Body of pancreas (tissue), 4 donors: ENCODE measurements at places on chromosomes 3 and 15. TPM values are rescaled to one million over a fixed set of nuclear protein-coding genes. Genes with fewer than 3 reads are reported as not detected.

DNA sequence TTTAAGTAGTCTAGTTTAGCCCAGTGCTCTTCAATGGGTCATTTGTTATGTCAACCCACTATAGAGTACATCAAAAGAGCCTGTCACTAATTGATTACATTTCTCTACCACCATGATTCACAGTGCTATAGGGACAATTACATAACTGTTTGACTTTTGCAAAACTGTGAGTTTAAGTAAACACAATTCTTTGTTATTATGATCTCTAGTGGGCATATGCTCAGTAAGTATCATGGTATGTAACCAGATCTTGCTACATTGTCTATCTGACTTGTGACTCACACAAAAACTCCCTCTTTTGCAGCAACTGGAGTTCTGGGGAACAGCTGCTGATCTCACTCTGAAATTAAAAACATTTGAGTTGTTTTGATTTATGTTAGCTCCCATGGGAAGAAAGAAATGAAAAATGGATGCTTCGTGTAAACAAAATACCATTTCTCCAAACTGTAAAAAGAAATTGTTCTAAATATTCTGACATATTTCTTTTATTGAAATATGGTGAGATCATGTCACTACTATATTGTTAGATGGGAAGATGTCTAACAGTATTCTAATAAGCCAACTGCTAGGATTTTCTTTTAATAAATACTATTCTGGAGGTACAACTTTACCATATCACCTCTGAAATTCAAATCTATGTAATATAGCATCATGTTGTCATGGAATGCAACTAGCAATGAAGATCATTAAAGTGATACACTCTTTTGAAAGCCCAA lies 470.4 kb downstream of the ROBO1 start:
- H3K27me3 ChIP-seq, result no peaks in the 10 kb centered on the region
- no peak overlapping the region for H3K27ac ChIP-seq
- DNase-seq, result no peak

GRCh38 chr3:116426036-116426435 lies 19.3 kb downstream of the LSAMP start:
- H3K27ac ChIP-seq, result no peak overlapping the region
- DNase-seq, result no peak
- no peak overlapping the region for H3K4me3 ChIP-seq
- H3K4me1 ChIP-seq, result no peaks in the 10 kb centered on the region
- H3K36me3 ChIP-seq, result no peaks in the 10 kb centered on the region

GRCh38 chr15:29686445-29687203 lies 135.6 kb downstream of the TJP1 start:
- peak; percentile 52 for DNase-seq
- no peaks in the 10 kb centered on the region for H3K36me3 ChIP-seq
- peak overlapping the region; percentile 64 for H3K27ac ChIP-seq
- peaks cover 43% of the 10 kb centered on the region for H3K4me1 ChIP-seq
- no peak overlapping the region for H3K4me3 ChIP-seq

GRCh38 chr15:92974183-92974915 lies 74.2 kb downstream of the CHD2 start:
- DNase-seq, result no peak
- peaks cover 4% of the 10 kb centered on the region for H3K36me3 ChIP-seq
- no peak overlapping the region for H3K4me3 ChIP-seq
- no peak overlapping the region for H3K27ac ChIP-seq

GRCh38 chr3:46663591-46664135 lies 29.8 kb downstream of the ALS2CL start:
- H3K27me3 ChIP-seq, result no peaks in the 10 kb centered on the region
- DNase-seq, result no peak
- H3K4me1 ChIP-seq, result peaks cover 15% of the 10 kb centered on the region
- H3K36me3 ChIP-seq, result no peaks in the 10 kb centered on the region
- H3K27ac ChIP-seq, result no peak overlapping the region

- H3K4me3 ChIP-seq, result no peak overlapping the region
- no peaks in the 10 kb centered on the region for H3K27me3 ChIP-seq
- H3K4me1 ChIP-seq, result peaks cover 4% of the 10 kb centered on the region
- DNase-seq, result peak; percentile 52
Measured at GRCh38 chr3:15557511-15557946, 36.0 kb upstream of the COLQ start.

DNA sequence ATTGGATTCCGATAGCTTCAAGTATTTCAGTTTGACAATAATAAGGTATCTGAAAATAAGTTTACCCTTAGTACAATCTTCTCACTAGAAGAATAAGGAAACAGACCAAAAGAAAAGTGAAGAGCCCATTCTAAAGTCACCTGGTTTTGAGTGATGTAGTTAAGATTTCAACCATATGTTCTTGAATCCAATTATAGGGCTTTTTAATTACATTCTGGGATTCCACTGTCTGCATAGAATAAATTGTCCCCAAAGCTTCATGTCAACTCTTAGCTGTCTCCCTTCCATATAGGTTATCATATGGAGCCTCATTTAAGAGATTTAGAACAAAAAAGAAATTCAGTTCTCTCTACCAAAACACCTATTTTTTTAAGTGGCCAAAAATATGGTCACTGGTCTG lies 1158.8 kb downstream of the IGSF11 start:
- peaks cover 8% of the 10 kb centered on the region for H3K4me1 ChIP-seq
- no peak overlapping the region for H3K27ac ChIP-seq
- DNase-seq, result no peak

DNA sequence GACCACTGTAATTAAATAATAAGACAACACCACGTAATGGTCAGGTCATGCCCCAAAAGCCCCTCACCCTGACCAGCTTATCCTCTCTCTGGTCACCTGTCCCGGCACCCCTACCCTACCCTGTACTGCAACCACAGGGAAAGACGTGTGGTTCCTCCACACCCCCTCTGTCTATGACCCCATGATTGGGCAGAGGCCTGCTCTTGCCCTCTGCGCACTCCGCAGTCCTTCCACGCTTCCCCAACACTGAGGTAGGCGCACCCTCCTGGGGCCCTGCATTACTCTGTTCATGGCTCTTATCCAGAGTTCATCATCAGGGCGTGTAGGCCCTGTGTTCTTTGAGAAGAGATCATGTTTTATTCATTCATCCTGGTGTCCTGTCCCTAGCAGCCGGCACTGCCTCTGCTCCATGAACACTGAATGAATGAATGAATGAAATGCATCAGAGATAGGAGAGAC lies 33.8 kb downstream of the MGLL start:
- no peak overlapping the region for H3K27ac ChIP-seq
- H3K27me3 ChIP-seq, result no peaks in the 10 kb centered on the region
- no peaks in the 10 kb centered on the region for H3K36me3 ChIP-seq
- DNase-seq, result no peak

DNA sequence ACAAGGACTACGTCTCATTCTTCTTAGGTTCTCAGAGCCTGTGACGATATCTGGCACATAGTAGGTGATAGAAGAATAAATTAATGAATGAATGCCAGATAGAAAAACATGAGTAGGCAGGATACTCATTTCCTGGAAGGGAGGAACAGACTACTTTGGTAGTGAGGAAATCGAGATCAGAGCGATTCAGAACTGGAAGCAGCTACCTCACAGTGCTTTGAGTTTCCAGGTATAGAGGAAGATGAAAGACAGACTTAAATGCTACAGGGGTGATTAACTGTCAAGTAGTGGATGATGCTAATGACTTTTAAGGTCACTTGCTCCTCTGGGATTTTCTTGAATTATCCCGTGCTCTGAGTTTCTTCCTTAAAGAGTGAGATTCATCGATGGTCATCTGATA lies 951.5 kb upstream of the CFAP20DC start:
- H3K4me1 ChIP-seq, result no peaks in the 10 kb centered on the region
- H3K36me3 ChIP-seq, result no peaks in the 10 kb centered on the region
- no peak overlapping the region for H3K4me3 ChIP-seq
- no peak for DNase-seq

DNA sequence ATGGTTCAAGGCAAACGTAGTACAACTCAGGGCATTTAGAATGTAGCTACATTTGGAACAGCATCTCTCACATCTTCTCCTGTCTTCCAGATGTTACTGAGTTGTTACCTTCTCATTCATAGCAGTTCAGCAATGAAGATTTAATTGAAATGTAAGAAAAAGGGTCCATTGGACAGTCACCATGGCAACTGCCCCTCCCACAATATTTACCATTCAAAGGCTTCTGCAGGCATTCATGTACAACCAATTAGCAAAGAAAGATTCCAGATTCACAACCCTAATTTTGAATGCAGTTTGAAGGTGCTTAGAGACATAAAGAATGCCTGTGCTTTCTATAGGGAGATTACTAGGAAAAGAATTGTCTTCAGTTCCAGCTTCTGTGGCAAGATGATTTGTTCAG lies 22.2 kb downstream of the SCN11A start:
- no peak overlapping the region for H3K4me3 ChIP-seq
- H3K4me1 ChIP-seq, result no peaks in the 10 kb centered on the region
- no peak for DNase-seq
- H3K27me3 ChIP-seq, result no peaks in the 10 kb centered on the region

DNA sequence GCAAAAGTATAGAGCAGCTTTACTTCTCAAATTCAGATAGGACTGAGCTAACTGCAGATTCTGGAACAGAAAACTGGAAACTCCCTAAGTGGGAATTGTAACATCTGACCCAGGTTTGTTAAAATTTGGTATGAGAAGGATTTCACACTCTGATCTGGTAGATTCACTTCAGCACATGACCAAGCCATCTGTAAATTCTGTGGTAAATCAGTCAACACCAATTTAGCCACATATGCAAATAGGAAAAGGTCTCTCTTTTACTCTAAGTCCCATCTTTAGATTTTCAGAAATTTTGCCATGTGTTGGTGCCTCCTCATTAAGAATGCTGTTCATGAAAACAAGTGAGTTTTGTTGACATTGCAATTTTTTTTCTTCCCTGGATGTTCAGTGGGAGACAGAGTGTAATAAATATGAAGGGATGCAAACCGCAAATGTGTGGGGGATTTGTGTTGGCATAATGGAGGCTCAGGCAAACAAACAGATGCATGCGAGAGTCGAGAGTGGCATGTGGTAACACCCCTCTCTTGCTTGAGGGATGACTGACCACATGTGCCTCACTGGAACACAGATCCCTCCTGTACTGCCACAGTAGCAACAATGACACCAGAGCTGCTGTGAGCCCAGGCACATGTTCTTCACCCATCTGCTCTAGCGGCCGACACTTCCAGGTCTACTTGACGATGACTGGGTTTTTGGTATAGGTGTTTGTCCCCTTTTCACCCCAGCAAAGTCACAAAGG lies 146.6 kb downstream of the FEZF2 start:
- no peaks in the 10 kb centered on the region for H3K36me3 ChIP-seq
- H3K4me1 ChIP-seq, result no peaks in the 10 kb centered on the region
- no peak for DNase-seq
- H3K27ac ChIP-seq, result no peak overlapping the region
- no peaks in the 10 kb centered on the region for H3K27me3 ChIP-seq
- H3K4me3 ChIP-seq, result no peak overlapping the region

DNA sequence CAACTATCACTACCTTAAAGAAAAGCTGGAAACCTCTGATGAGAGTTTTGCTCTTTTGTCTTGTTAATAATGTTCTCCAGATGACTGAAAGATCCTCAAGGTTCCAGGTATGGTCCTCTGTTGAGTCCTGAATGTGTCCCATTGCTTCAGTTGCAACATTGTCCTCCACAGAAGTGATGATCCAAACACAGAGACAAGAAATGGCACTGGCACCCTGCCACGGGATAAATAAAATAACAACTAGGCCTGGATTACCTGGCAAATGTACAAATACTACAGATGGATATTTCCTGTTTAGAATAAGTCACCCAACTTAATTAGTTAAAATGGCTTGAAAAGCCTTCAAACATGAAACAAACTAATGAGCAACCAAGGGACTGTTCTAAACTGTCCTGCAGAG lies 58.3 kb downstream of the EIF3J start:
- H3K36me3 ChIP-seq, result peaks cover 43% of the 10 kb centered on the region
- no peak overlapping the region for H3K27ac ChIP-seq
- DNase-seq, result no peak
- peaks cover 5% of the 10 kb centered on the region for H3K4me1 ChIP-seq
- no peak overlapping the region for H3K4me3 ChIP-seq

DNA sequence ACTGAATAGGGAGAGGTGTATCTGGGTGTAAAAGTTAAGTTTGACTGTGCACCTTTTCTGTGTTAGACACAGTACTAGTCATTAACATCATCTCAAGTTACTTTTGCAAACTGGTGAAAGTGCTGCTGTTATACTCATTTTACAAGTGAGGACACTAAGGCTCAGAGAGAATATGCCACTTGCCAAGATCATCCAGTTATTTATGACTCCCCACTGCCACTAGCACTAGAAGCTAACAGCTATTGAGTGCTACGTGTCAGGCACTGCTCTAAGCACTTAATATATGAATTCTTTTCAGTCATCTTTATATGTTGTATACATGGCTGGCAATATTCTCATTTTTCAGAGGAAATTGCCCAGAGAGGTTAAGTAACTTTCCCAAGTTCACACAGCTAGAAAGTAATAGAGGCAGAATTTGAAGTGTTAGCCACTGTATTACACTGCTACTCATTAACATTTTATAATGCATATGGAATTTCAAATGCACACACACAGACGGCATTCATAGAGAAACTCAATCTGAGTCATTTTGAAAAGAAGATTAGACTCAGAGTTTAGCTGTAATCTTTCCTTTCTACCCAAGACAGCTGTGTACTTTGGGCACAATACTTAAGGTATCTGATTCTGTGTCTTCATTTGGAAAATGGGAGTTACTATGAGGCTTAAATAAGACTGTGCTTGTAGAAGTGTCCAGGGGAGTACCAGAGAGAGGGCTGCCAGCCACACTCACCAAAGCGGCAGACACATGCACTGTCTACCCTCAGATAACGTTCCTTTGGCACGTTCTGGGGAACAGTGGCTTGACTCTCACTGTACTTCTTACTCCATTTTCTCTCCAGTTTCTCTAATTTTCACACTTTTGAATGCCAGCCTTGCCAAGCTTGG lies 1.3 kb upstream of the MASP1 start:
- H3K36me3 ChIP-seq, result no peaks in the 10 kb centered on the region
- no peaks in the 10 kb centered on the region for H3K27me3 ChIP-seq
- H3K4me1 ChIP-seq, result peaks cover 12% of the 10 kb centered on the region
- H3K27ac ChIP-seq, result no peak overlapping the region

DNA sequence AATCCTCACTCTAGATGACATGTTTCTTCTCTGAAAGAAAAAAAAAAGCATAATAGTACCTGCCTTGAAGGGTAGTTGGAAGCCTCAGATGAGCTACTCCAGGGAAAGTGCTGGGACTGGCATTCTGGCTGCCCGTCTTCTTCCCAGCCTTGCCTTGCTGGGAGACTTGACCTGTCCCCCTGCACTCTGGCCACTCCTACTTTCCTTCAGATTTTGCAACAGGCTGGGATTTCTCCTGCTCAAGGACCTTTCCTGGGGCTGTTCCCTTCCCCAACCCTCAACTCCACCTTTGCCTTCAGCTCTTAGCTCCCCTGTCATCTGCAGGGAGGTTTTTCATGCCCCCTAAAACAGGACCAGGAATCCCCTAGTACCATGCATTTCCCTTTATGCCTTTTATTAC lies 609.9 kb upstream of the CFAP20DC start:
- H3K27me3 ChIP-seq, result no peaks in the 10 kb centered on the region
- DNase-seq, result no peak
- no peak overlapping the region for H3K27ac ChIP-seq
- no peaks in the 10 kb centered on the region for H3K36me3 ChIP-seq
- H3K4me3 ChIP-seq, result no peak overlapping the region
- peaks cover 6% of the 10 kb centered on the region for H3K4me1 ChIP-seq

The GRAMD2A gene
- 0.26 TPM for total RNA-seq

The GOLGA6L4 gene
- 5.4 TPM for total RNA-seq

The NCEH1 gene
- total RNA-seq, result 10.1 TPM

The TM6SF1 gene
- total RNA-seq, result 1.8 TPM

The HACD2 gene
- total RNA-seq, result 13.2 TPM

The TRIM42 gene
- total RNA-seq, result not detected

The EAF1 gene
- total RNA-seq, result 9.1 TPM

The A4GNT gene
- 4.0 TPM for total RNA-seq
